ENCODE measurements at places on chromosomes 12 and 14.

DNA sequence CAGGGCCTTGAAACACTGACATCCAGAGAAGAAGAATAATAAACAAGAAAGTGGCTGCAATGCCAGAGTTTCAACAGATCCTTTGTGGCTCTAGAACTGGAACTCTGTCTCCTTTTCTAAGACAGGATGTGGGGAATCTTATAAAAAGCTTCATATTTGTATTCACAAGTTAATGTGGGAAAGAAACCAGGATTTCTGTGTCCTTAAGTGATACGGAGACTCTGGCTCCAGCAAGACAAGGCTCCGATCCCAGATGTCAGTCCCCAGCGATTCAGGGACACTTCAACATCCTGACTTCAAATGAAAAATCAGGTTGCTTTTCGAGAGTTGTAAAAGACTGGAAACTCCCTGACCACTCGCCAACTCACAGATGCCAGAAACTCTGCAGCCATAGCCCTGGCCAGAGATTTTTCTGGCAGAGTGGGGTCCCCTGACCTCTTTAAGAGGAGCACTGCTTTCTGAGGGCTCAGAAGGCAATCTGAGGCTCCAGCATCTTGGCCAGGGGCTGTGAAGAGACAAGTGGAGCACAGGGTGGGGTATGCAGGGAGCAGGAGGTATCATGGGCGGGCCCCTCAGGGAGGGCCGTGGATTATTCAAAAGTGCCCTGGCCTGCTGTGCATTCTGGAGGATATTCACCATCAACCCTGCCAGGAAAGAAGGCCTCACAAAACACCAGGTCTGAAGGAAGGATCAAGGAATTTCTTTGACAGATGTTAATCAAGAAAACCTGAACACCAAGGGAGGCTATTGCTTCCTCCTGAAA lies 53.3 kb downstream of the TMX1 start:
- no peak for DNase-seq

- no peak for DNase-seq
Measured at GRCh38 chr12:75294797-75295196, 35.3 kb downstream of the CAPS2 start.

- DNase-seq = no peak
Measured at GRCh38 chr12:5713599-5714081, 231.4 kb downstream of the ANO2 start.

- DNase-seq = peak; percentile 33
Measured at GRCh38 chr12:7959701-7960121, 23.7 kb upstream of the SLC2A3 start.

DNA sequence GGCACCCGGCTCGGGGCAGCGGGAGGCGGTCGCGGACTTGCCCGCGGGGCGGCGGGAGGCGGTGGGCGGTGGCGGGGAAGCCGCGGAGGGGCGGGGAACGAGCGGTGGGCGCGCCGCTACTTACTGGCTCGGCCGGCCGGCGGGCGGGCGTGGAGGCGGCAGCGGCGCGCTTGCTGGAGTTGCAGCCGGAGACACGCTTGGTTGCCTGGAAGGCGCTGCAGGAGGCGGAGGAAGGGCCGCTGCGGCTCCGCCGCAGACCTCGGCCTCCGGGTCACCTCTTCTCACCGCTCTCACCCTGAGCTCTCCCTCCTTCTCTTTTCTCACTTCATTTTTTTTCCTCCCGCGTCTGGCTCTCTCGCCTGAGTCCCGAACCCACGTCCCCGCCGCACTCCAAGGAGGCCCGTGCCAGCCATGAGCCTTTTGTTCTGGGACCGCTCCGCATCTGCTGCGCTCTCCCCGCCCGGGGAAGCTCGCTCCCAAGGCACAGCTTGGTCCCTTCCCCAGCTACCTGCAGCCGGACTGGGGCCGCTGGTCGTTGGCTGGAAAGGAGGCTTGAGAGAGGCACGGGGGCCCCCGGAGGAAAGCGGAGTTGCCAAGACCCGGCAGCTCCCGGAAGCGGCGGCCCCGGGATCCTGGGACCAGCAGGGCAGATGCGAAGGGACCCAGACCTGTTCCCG lies 592 bp upstream of the KCNK10 start:
- DNase-seq = no peak

GRCh38 chr12:118827047-118827446 lies 154.3 kb upstream of the SRRM4 start:
- no peak for DNase-seq

- no peak for DNase-seq
Measured at GRCh38 chr14:100529561-100530031, 57.6 kb downstream of the BEGAIN start.

DNA sequence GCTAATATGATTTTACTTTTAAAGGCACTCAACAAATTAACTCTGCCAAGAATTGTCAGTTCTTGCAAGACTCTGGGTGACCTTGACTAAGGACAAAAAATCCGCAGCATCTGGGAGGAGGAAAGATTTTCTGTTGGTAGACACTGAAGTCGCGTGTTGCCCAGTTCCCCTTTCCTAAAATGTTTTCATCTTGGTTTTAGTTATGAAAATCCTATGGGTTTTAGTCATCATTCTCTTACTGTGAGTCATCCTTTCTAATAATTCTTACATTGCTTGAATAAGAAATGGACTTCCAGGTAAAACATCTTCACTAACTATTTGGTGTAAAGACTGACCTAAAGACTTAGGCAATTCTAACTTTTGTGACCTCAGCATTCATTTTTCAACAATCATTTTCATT lies 9.1 kb downstream of the GSG1 start:
- no peak for DNase-seq
